ENCODE measurements at places on chromosomes 4 and X.

DNA sequence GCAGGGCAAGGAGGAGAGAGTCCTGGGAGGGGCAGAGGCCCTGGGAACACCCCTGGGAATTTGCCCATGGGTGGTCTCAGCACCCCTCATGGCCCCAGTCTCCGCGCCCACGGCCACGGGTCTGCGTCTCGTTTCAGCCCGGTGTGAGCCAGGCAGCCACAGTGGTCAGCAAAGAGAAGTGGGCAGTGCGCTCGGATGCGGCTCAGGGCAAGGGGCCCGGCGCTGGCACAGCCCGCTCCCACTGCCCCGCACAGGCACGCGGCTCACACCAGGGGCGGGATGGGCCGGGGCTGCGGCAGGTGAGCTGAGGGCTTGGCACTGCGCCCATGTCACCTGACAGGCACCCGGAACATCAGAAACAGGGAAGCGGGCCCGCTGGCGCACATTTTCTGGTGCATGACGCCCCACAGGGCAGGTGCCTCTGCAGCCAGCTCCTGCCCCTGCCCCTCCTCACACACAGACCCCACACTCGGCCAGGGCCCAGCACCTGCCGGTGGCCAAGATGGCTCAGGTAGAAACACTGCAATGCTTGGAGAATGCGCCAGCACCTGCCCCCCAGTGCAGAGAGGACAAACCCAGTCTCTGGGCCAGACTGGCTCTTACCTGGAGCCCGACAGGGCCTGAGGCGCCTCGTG is 41.9 kb upstream of the MXD4 start:
- no peak for DNase-seq

DNA sequence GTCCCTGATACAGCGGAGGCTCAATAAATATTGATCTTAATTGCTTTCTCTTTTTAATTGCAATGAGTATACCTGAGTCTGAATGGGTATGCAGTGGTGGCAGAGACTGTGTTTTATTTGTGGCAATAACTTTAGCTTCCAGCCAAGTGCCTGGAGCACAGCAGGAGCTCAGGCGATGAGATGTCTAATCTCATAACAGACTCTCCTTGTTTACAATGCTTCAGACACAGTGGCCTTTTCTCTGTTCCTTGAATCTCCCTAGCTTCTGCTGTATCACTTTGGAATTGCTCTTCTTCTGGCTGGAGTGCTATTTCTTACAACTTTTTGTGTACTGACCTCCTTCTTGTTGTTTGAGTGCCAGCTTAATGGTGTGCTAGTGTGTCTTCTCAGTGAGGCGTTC is 91.5 kb upstream of the UNC5C start:
- no peak for DNase-seq

DNA sequence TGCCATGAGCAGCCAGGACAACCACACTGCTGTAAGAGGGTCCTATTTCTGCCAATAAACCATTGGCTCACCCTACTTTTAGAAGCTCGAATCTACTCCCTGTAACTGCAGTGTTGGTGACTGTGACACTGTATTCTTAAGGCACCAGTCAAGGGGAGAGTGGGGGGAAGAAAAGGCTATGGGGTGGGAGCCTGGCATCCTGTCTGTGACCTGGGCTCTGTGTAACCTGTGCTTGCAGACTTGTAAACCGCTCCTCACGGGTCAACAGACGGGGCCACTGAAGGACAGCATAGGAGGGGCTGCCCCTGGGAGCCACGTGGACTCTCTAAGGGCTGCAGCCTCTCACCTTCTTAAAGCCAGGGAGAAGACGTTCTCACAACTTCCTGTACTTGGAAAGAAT is 42.2 kb upstream of the ENPP6 start:
- no peak for DNase-seq

GRCh38 chr4:53371843-53372521 is 5.5 kb upstream of the FIP1L1 start:
- no peak for DNase-seq

DNA sequence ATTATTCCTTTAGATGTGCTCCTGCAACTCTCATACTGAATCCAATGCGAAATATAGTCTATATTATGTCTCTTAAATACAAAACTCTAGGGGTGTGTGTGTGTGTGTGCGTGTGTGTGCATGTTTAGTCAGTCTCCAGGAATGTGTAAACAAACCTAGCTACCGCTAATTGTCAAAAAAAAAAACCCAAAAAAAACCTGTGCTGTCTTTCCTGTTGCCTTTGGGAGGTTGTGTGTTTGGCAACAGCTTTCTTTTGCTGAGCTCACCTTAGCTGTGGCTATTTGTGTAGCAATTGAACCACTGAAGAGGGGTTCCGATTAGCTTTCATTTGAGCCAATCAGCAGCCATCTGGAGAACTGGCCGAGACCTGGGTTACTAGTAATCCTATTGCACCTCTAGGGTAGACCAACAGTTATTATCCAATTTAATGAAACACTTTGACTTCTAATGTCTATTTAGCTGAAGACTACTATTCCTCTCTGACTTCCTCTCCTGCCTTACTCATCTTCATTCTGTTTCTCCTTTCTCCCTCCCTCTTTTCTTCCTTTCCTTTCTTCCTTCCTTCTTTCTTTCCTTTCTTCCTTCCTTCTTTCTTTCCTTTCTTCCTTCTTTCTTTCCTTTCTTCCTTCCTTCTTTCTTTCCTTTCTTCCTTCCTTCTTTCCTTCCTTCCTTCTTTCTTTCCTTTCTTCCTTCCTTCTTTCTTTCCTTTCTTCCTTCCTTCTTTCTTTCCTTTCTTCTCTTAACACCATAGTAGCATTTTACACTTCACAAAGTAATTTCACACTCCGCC is 471.1 kb downstream of the GBA3 start:
- no peak for DNase-seq

GRCh38 chr4:52997132-52997416 is 135.0 kb downstream of the RASL11B start:
- no peak for DNase-seq

DNA sequence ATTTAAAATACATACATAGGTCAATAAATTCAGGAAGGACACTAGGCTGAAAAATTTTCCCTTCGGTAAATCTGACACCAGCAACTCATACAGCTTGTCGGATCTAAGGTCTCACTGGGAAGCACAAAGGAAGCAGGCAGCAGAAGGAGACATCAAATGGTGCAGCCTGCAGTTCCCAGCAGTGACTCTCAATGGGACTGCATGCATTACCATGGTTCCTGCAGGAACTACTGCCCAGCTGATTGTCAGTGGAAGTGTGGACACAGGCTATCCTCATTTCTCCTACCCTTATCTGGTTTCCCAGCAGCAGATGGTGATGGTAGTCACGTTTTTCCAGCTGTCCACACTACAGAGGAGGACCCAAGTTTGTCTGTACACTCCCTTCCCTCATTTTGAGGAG is 113.3 kb downstream of the PPP1R2C start:
- DNase-seq, result no peak

- no peak for DNase-seq
Observed at GRCh38 chr4:137668885-137669545, 136.7 kb upstream of the PCDH18 start.

GRCh38 chr4:92969650-92970379 is 666.0 kb downstream of the GRID2 start:
- DNase-seq, result peak; percentile 71

DNA sequence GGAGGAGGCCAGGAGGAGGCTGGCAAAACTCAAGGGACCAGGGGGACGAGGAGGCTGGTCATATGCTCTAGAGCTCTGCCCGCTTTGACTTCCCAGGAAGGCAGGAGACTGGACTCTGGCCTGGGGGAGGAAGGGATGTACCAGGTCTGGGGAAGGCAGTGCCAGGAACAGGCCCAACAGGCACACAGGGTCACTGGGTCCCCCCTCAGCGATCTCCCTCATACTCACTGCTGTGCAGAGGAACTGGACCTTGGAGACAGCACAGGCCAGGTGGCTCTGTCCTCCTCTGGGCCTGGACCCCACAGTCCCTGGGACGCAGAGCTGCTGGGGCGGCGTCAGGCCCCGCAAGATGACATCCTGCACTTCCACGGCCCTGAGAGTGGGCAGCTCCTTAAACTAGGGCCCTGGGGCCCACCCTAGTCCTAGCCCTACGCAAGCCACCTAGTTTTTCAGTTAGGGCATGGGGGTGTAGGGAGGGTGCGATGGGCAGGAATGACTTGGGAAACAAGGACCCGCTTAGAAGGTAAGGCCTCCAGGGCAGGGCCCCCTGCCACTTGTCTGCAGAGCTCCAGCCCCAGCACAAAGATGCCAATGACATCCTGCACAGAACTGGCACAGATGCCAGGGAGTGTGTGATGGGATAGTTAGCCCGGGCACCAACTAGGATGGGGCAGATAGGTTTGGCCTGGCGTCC is 59.5 kb downstream of the HTRA3 start:
- no peak for DNase-seq

DNA sequence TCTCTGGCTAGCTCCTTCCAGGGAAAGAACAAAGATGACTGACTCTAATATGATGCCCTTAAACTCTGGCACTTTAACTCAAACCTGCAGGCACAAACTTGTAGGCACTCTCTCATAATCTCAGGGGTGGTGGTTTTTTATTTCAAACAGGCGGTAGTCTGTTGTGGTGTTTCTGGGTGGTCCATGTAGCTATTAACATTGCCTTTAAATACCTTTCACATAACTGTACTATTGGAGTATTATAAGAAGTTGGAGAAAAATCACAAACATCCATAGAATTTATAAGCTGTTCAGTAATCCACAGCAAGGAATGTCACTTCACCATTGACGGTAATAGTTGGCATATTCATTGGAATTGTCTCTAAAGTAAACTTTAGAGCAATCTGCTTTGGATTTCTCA is 204.2 kb upstream of the PDE5A start:
- DNase-seq, result peak; percentile 26

DNA sequence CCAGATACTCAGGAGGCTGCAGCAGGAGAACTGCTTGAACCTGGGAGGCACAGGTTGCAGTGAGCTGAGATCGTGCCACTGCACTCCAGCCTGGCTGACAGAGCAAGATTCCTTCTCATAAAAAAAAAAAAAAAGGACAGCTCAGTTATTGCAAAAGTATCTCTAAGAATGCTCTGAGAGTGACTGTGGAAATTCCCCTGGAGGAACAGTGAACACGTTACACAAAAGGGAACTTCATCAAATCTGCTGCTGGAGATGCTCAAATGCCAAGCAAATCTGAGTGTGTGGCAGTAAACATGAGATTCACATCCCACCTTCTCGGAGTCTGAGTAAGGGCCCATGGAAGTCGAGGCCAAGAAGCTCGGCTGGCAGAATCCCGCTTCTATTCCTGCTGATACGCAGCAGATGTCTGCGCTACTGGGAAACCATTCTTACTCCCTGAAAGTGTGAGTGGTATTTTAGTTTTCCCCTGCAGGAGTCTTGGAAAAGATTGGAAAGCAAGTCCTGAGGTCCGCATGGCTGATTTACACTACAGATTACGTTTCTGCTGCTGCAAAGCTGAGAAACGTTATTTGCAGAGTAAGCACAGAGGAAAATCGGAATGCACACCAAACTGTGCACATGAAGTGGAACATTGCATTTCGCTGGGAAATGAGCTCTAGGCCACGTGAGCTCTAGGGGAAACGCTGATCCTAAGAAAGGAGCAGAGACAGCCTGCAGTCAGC is 162.9 kb downstream of the NSUN7 start:
- DNase-seq, result peak; percentile 74

DNA sequence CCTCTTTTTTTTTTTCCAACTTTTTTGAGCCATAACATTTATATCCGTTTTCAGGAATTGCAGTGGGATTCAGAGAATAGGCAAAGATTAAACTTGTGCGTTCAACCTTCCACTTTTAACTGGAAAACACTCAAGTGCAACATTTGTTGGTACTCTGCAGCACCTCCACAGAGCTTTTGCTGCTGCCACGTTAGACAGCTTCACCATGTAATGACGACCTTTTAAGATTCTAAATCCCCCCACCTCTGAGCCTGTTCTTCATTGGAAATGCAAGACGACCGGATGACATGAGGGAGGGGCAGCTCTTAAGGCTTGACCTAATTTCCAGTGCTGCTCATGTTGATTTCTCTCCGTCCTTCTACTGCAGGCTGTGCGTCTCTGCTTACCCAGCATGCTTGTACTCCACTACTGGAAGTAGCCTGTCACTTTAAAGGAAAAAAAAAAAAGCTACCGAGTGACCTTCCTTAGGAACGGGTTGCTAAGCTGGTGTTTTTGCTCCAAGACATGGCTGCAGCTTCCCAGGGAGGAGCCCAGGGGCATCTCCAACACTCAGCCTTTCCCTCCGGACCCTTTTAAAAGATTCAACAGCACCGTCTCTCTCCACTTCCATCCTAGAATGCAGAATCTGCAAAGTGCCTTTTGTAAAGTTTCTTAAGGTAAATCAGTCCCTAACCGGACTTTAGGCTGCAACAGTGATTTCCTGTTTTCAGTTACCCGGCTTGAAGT is at the start of gene CC2D2A:
Gene CC2D2A, plus strand, starts transcription at position 481 of the 726 bp plus-strand sequence. CDS start 6,051 bp downstream, outside the sequence.
- DNase-seq, result peak; percentile 56

DNA sequence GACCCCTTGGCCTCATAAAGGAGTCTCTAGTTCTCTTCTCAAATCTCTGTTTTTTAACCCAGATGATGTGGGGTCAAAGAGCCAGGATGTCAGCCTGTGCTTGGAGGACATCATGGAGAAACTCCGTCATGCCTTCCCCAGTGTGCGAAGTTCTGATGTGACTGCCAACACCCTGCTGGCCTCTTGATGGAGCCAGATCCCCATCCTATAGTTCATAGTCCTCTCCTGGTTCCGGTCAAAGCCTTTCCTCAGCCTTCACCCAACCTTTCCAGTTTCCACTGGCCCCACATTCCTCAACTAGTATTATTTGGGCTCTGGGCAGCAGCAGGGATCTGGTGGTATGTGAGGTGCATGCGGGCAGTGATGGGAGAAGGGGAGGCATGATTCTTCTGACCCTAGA is 30.7 kb downstream of the TAF7L start:
- peak; percentile 40 for DNase-seq

GRCh38 chr4:41043465-41043864 is 170.9 kb downstream of the APBB2 start:
- DNase-seq, result no peak

DNA sequence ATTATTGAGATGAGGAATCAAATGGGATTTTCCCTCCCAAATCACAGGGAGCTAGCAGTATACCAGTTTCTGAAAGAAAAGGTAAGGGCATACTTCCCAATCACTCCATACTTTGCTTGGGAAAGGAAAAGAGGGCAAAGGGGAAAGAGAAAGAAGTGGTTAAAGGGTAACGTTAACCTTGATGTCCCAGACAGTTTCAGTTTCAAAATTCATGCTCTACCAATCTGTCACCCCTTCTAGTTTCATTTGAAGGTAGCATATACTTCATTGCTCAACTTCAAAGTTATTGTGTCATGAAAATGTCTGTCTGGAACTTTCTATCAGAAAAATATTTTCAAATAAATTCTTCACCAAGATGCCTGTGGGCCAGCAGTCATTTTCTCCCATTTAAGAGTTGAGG is 16.0 kb downstream of the TNMD start:
- no peak for DNase-seq

DNA sequence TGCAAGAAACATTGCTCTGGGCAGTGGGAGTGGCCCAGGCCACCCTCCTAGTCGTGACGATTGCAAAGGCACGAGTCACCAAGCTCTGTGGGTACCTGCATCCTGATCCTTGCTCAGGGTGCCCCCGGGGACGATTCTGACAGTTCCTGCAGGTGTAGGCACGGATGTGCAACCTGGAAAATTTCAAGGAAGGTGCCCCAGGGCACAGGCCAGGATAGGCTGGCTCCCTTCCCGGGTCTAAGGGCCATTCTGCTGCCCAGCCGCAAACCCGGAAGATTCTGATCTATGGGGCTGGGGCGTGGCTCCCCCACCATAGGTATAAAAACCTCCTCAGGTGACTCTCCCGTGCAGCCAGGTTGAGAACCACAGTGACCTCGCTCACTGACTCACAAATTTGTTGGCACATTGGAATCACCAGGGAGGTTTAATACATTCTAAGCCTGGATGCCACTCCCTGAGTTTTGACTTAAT is 228.5 kb downstream of the PTTG2 start:
- DNase-seq, result peak; percentile 38

- DNase-seq, result no peak
Observed at GRCh38 chr4:123325241-123325681, 71.3 kb upstream of the SPRY1 start.
